ENCODE measurements at places on chromosomes 2 and 18. TPM values are rescaled to one million over a fixed set of nuclear protein-coding genes. Genes with fewer than 3 reads are reported as not detected.
A peak's percentile ranks its signal among the peaks of the same experiment; 100 is the strongest.

DNA sequence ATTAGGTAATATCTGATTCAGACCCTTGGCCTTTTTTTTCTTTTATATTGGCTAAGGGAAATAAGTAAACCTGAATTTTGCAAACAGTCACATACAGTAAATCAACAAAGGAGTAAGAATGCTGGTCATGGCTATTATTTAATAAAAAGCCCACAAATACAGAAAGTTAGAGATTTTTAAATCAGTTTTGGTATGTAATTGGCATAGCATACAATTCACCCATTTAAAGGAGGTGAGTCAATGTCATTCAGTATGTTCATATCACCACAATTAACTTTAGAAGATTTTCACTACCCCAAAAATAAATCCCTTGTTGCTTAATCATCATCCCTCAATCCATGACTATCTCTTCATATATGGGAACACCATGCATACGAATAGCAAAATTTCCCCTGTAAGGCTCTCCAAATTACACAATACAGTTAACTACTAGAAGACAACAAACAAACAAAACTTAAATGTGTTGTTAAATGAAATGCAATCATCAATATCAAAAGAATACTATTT is 45.9 kb upstream of the NYAP2 start:
- DNase-seq, result no peak
- H3K27ac ChIP-seq, result no peak overlapping the region
- H3K36me3 ChIP-seq, result no peaks in the 10 kb centered on the region
- no peak overlapping the region for H3K4me3 ChIP-seq

DNA sequence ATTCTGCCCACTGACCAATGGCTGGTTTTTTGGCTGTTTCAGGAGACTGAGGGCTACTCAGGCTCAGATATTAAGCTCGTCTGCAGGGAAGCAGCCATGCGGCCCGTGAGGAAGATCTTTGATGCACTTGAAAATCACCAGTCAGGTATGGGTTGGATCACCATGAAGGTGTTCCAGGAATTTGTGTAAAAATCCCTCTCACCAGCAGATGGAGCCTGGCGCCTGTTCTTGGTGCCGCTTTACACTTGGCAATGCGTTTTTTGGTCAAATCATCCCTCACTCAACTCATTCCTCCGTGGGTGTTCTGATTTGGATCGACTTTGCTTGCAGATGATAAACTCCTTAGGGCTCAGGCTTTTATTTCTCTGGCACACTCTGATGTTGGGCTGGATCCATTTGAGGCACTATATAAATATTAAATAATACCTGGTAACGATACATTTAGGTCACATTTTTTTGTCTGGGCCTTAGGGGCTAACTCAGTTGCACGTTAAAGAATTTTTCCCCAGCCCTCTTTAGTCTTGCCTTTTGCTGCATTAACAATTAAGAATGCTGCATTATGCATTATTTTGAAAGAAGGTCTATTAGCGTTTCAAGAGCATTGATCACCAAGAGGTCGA is 50.0 kb downstream of the HDHD2 start:
- no peak overlapping the region for H3K4me3 ChIP-seq
- H3K36me3 ChIP-seq, result peaks cover 15% of the 10 kb centered on the region
- no peaks in the 10 kb centered on the region for H3K4me1 ChIP-seq
- peak; percentile 65 for DNase-seq
- H3K27ac ChIP-seq, result no peak overlapping the region

- no peaks in the 10 kb centered on the region for H3K27me3 ChIP-seq
- no peak for DNase-seq
- no peaks in the 10 kb centered on the region for H3K36me3 ChIP-seq
- H3K4me3 ChIP-seq, result no peak overlapping the region
- H3K4me1 ChIP-seq, result no peaks in the 10 kb centered on the region
- H3K27ac ChIP-seq, result no peak overlapping the region
These were observed 394.5 kb downstream of the DLGAP1 start for GRCh38 chr18:4060427-4061281.

DNA sequence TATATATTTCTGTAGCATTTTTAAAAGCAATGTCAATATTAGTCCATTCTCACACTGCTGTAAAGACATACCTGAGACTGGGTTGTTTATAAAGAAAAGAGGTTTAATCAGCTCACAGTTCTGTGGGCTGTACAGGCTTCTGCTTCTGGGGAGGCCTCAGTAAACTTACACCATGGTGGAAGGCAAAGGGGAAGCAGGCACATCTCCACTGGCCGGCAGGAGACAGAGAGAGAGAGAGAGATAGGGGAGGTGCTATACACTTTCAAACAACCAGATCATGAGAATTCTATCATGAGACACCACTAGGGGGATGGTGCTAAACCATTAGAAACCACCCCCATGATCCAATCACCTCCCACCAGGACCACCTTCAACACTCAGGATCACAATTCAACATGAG is 43.1 kb downstream of the CHMP3 start:
- H3K36me3 ChIP-seq, result peaks cover 5% of the 10 kb centered on the region
- H3K27me3 ChIP-seq, result no peaks in the 10 kb centered on the region
- no peak overlapping the region for H3K27ac ChIP-seq
- no peak for DNase-seq

DNA sequence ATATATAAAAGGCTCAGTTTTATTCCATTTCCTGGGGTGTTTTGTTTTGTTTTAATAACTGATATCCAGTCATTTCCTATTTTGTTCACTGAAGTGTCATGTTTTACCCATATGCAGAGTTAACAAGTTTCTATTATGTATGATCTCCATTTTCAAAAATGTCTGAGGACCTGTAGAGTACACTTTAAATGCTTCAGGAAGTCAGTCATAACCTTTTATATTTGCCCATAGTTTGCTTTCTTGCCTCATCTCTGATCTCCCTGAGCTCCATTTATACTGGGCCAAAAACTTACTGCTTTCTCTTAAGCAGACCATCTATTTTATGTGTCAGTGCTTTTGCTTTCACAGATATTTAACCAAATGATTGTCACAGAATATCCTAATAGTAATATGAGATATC is 278.7 kb downstream of the MBD5 start:
- no peak overlapping the region for H3K27ac ChIP-seq
- no peak for DNase-seq
- no peaks in the 10 kb centered on the region for H3K36me3 ChIP-seq
- H3K4me3 ChIP-seq, result no peak overlapping the region
- H3K27me3 ChIP-seq, result no peaks in the 10 kb centered on the region
- H3K4me1 ChIP-seq, result no peaks in the 10 kb centered on the region

DNA sequence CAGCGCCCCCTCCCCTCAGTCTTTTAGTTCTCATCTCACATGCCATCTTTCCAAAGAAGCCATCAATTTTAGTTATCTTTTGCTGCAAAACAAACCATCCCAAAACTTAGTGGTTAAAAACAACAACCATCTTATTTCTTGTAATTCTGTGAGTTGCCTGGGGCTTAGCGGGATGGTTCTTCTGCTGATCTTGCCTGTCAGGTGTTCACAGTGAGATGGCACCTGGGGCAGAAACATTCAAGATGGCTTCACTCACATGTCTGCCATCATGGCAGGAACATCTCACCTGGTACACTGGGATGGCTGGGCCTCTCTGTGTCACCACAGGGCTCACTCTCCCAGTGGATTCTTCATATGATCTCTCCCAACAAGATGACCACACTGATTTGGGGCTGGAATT is 144.5 kb upstream of the MSH6 start:
- no peak overlapping the region for H3K27ac ChIP-seq
- DNase-seq, result no peak
- no peak overlapping the region for H3K4me3 ChIP-seq
- H3K4me1 ChIP-seq, result no peaks in the 10 kb centered on the region
- H3K27me3 ChIP-seq, result no peaks in the 10 kb centered on the region
- H3K36me3 ChIP-seq, result no peaks in the 10 kb centered on the region

DNA sequence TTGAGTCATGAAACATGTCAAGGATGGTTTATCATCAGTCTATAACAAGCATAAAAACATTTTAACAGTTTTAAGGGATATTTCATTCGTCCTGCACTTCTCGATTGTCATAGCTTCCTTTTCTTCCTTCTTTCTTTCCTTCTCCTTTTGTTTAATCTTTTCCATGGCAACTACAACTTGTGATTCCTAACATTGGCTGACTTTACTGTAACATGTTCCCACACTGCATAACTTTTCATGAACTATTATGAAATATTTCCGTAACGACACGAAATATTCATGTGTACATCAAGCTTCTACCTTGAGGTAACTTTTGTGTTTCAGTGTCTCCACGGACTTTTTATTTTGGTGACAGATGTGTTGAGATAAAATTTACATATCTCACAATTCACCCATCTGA is 134.4 kb downstream of the ACTR3 start:
- no peaks in the 10 kb centered on the region for H3K27me3 ChIP-seq
- H3K27ac ChIP-seq, result no peak overlapping the region
- H3K4me1 ChIP-seq, result no peaks in the 10 kb centered on the region

DNA sequence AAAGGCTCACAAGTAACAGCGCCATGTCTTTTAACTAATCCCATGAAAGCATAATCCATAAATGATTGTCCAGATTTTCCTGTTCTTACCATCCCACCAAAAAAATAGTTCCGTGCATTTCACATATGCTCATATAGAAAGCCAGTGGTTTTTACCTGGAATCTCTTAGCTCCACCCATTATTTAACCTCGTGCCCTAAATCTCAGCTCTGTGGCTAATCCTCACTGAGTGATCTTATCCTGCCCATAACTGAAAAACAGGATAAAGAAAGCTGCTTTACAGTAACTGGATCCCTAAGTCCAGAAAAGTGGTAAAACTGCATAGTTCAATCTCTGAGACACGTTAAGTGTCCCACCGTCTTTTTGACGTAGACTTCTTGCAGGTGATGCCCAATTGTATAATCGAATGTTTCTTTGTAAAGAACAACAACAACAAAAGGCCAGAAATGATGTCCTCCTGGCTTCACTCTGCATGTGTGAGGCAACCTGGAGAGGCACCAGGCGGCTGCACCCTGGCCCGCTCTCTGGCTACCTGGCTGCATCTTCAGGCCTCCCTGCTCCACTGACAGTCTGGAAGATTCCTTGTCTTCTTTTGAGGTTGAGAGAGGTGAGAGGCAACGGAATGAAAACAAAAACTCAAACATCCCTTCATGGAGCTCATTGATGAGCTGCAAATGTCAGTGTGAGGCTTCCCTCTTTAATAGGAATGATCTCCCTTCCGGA is 38.6 kb downstream of the FEZ2 start:
- no peaks in the 10 kb centered on the region for H3K27me3 ChIP-seq
- H3K36me3 ChIP-seq, result peaks cover 16% of the 10 kb centered on the region
- H3K27ac ChIP-seq, result no peak overlapping the region
- no peaks in the 10 kb centered on the region for H3K4me1 ChIP-seq

- no peaks in the 10 kb centered on the region for H3K4me1 ChIP-seq
- no peak overlapping the region for H3K27ac ChIP-seq
- no peak overlapping the region for H3K4me3 ChIP-seq
- no peaks in the 10 kb centered on the region for H3K36me3 ChIP-seq
These were observed 157.0 kb upstream of the NDUFV2 start for GRCh38 chr18:8945514-8945913.

DNA sequence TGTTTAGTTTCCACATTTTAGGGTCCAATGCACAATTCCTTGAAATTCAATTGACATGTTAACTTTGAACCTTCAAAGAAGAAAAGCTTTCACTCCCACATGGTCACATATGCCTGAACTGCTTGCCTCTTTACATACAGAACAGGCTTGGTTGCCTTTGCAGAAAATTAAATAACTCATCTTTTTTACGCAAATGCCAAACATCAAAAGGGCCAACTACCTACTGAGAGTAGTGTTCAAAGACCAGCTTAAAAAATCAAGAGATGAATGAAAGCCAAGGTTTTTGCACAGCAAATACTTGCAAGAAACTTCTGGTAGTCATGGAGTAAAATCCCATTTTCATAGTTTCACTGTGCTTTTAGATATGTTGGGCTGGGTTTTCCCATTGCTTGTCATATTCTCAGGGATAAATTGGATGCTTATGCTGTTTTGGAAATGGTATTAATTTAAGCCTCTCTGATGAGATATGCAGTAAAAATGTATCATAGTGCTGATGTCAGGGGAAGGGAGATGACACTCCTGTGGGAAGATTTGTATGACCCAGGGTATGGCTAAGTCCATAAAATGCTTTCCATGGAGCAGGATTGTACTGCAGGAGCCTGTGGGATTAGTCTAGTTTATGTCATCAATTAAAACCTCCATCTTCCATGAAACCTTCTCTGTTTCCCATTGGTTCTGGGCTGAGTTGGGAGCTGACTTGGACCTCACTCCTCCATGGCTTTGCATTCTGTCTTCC is 60.6 kb upstream of the DARS1 start:
- H3K27ac ChIP-seq, result no peak overlapping the region
- H3K27me3 ChIP-seq, result no peaks in the 10 kb centered on the region
- H3K4me1 ChIP-seq, result no peaks in the 10 kb centered on the region
- no peak overlapping the region for H3K4me3 ChIP-seq

GRCh38 chr18:30450927-30451326 is 591.6 kb downstream of the DSC3 start:
- H3K4me1 ChIP-seq, result no peaks in the 10 kb centered on the region
- no peaks in the 10 kb centered on the region for H3K27me3 ChIP-seq
- no peak for DNase-seq
- no peak overlapping the region for H3K27ac ChIP-seq
- no peaks in the 10 kb centered on the region for H3K36me3 ChIP-seq
- H3K4me3 ChIP-seq, result no peak overlapping the region

DNA sequence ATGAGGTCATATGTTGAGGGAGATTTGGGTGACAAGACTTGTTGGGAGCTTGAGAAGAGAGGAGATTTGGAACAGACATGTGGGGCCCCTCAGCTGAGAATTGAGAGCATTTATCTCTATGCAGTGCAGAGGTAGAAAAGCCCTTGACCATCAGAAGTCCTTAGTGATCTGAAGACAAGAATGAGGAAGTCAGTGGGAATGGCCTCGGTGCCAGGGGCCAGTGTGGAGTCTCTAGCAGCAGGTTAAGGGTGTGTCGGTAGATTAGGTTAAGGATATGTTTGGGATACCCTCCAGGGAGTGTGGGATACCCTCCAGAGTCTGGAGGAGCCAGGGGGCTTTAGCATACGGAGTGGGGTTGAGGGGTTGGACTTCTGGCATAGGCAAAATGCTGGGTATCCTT is 41.6 kb downstream of the FBXO48 start:
- DNase-seq, result no peak
- no peak overlapping the region for H3K4me3 ChIP-seq
- peaks cover 5% of the 10 kb centered on the region for H3K4me1 ChIP-seq

- H3K27ac ChIP-seq, result no peak overlapping the region
- H3K27me3 ChIP-seq, result no peaks in the 10 kb centered on the region
- H3K36me3 ChIP-seq, result no peaks in the 10 kb centered on the region
- no peak for DNase-seq
These were observed 226.0 kb downstream of the TGIF1 start for GRCh38 chr18:3675994-3676393.

- H3K36me3 ChIP-seq, result no peaks in the 10 kb centered on the region
- H3K27ac ChIP-seq, result no peak overlapping the region
- DNase-seq, result no peak
- no peaks in the 10 kb centered on the region for H3K27me3 ChIP-seq
These were observed 23.0 kb upstream of the ACTR2 start for GRCh38 chr2:65204461-65205210.

- H3K4me3 ChIP-seq, result no peak overlapping the region
- no peak for DNase-seq
- H3K27ac ChIP-seq, result no peak overlapping the region
- no peaks in the 10 kb centered on the region for H3K36me3 ChIP-seq
- no peaks in the 10 kb centered on the region for H3K4me1 ChIP-seq
- H3K27me3 ChIP-seq, result no peaks in the 10 kb centered on the region
These were observed 8.7 kb upstream of the COL5A2 start for GRCh38 chr2:189188115-189188805.

The EVX2 gene
- not detected for total RNA-seq

The NAT8 gene
- total RNA-seq, result not detected

The ARHGAP15 gene
- total RNA-seq, result 6.9 TPM

The MAP3K19 gene
- not detected for total RNA-seq

The CAPN14 gene
- total RNA-seq, result 0.16 TPM

The SF3B1 gene
- 103 TPM for total RNA-seq

The ZNF892 gene
- total RNA-seq, result 3.2 TPM

The KIF1A gene
- 41.8 TPM for total RNA-seq

The DUSP19 gene
- 15.3 TPM for total RNA-seq

The UGT1A7 gene
- total RNA-seq, result not detected

The SERPINB10 gene
- not detected for total RNA-seq

The DTNA gene
- total RNA-seq, result 114 TPM

All from right atrium auricular region (tissue), 2 donors.